ENCODE measurements at places on chromosomes 6 and 20.
A peak's percentile ranks its signal among the peaks of the same experiment; 100 is the strongest.

GRCh38 chr6:14129575-14129974, 12.0 kb downstream of the CD83 start:
- peak; percentile 82 for DNase-seq

DNA sequence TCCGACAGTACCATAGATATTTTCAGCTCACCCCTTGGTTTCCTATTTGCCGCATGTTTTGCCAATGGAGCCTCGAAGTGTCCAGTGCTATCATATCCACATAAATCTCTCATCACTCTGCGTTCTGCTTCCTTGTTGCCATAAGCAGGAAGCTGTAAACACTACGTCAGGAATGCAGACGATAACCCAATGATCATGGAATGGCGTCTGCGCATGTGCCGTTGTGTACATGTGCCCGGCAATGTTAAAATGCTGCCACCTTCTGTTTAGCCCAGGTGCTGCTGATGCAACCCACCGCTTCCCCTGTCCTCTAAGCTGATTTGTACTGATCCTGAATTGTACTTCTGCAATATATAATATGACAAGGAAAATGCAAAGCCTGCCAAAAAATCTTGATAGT, 607.5 kb downstream of the HDGFL1 start:
- DNase-seq: peak; percentile 47

- DNase-seq: no peak
Measured at GRCh38 chr6:3287976-3288707, 29.4 kb downstream of the PSMG4 start.

GRCh38 chr6:52958546-52959255, 36.4 kb downstream of the GSTA4 start:
- DNase-seq: no peak

- no peak for DNase-seq
Measured at GRCh38 chr6:16897669-16898068, 136.4 kb upstream of the ATXN1 start.

DNA sequence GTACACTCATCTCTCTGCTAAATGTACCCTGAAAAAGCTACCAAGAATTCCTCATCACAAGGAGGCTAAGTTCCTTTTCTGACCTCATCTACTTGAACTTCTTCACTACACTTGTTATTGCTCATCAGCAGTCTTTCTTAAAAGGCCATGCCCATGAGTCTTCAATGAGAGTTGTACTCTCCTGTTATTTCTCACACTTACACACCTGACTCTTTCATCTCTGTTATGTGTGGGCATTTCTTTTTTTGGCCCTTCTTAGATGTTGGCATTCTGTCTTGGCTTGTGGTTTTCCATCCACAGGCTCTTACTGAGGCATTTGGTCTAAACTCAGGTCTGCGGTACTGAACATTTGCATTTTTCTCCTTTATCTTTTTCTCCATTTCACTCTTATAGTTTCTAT, 10.7 kb upstream of the SLC17A1 start:
- no peak for DNase-seq

DNA sequence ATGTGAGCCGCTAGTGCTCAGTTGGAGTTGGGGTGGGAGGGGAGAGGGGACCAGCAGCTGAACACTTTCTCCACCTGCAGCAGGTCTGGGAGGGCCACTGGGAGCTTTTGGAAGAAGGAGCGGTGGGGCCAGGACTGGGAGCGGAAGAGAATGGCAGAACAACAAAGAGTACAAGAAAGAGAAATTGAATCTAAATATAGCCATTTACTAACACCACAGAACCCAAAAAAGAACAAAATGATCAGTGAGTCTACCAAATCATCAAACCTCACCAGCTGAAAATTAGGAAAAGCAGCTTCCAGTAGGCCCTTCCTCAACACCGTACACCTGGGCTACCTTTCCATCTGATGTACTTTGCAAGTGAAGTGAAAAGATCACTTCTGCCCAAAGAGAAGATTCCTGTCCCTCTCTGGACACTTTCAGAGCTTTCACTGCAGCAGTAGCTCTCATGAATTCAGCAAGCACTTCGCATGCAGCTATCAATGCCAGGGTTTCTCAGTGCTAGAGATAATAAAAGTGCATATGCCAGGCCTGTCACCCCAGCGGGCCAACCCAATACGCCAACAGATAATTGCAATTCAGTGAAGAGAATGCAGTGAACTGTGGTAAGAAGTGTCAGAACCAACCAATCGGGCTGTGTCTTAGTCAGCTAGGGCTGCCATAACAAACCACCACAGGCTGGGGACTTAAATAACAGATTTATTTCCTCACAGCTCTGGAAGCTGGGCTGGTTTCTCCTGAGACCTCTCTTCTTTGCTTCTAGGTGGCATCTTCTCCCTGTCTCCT, 597 bp downstream of the LY86 start:
- DNase-seq: no peak

- DNase-seq: no peak
Measured at GRCh38 chr20:16916165-16916564, 168.0 kb downstream of the OTOR start.

DNA sequence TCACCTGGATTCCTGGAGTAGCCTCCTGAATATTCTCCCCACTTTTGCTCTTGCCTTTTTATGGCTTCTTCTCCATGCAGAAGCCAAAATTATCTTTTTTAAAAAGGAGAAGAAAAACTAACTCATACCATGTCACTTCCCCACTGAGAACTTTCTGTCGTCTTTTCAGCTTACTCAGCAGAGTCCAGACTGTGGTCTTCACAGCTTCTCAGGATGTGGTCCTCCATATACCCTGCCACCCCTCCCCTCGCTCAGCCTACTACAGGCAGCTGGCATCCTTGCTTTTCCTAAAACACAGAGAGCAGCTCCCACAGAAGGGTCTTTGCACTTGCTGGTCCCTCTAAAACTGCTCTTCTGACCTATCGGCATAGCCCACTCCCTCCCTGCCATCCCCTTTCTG, 89.4 kb upstream of the ISM1 start:
- peak; percentile 28 for DNase-seq

All from umbilical cord (tissue), 2 donors.